ENCODE measurements at places on chromosomes 5 and 9.

GRCh38 chr5:149773291-149774095 is 43.4 kb downstream of the PPARGC1B start:
- no peak for DNase-seq
- peaks cover 13% of the 10 kb centered on the region for H3K4me1 ChIP-seq
- H3K27ac ChIP-seq = no peak overlapping the region

- no peaks in the 10 kb centered on the region for H3K36me3 ChIP-seq
- no peaks in the 10 kb centered on the region for H3K4me1 ChIP-seq
- no peak overlapping the region for H3K4me3 ChIP-seq
- no peak for DNase-seq
- H3K27me3 ChIP-seq = no peaks in the 10 kb centered on the region
- H3K27ac ChIP-seq = no peak overlapping the region
Measured at GRCh38 chr5:173881811-173882575, 6.2 kb upstream of the CPEB4 start.

DNA sequence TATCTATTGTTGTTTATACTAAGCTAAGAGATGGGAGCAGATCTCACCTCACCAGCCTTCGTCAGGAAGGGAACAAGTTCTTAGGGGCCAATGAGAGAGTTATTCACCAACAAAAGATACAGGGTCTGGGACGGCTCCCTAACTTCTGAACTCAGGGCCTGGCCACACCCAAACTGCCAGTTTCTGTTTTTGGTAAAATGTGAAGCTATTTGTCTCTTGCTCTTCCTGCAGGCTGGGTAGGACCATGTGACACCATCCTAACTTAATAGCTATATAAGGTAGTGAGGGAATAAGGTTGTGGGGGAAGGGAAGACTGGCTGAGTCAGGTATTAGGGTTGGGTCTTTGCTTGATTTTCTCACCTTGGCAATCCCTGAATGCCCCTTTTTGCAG is 480.5 kb downstream of the KDM4C start:
- H3K4me3 ChIP-seq = no peak overlapping the region
- no peak overlapping the region for H3K27ac ChIP-seq
- DNase-seq = no peak
- H3K27me3 ChIP-seq = no peaks in the 10 kb centered on the region

DNA sequence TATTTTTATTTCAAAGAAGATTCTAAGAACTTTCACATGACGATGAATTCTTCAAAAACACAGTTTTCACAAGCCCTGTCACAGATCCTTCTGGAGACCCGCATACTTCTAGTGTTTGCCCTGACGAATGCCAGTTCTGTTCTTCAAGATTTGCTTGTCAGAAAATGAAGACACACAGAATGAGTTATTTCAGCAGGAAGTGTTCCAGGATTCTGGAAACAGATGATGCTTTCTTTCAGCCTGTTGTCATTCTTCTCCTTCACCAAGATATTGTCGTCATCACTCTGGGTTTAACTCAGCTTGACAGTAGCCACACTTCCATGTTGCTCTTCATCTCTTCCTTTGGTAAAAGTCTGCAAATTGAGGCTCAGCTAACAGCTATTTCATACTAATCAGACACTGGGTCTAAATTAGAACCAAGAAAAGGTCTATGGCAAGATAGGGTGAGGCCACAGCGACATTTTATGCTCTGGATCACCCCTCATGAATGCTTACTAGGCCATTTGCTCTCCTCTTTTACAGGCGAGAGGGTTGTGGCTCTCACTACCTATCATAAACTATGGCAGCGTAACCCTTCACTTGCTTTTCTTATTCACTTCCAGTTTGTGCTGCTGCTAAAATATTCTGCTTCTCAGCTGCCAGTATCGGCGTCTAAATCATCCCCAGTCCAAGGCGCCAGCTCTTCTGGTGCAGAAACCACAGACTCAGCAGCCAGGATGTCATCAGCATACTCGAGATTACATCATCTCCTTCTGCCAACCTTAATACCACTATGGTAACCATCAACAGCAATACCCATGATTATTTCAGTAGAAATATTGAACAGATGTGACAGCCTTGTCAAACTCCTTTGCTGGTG is 159.6 kb upstream of the TBCA start:
- no peaks in the 10 kb centered on the region for H3K27me3 ChIP-seq
- H3K4me3 ChIP-seq = no peak overlapping the region
- H3K27ac ChIP-seq = no peak overlapping the region
- peaks cover 6% of the 10 kb centered on the region for H3K4me1 ChIP-seq
- no peak for DNase-seq

DNA sequence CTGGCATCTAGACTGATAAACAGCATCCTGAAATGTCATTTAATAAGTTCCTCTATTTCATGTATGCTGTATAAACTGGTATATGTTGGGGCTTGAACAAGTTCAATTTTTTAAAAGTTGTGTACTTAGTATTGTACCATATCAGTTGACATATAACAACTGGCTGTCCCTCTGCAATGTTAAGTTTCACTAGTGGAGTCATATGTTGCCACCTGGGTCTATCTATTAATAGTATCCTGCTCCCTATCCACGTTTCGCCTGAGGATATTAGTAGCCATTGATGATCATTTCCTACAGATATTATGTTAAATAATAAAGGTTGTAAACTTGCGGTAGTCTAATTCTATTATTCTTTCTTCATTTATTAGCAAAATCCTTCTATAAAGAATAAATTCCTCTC is 177.6 kb downstream of the RFX3 start:
- DNase-seq = no peak
- H3K27ac ChIP-seq = no peak overlapping the region
- no peak overlapping the region for H3K4me3 ChIP-seq

GRCh38 chr5:63726496-63726895 is 235.7 kb downstream of the HTR1A start:
- no peak for DNase-seq
- no peak overlapping the region for H3K4me3 ChIP-seq
- H3K36me3 ChIP-seq = no peaks in the 10 kb centered on the region
- H3K4me1 ChIP-seq = no peaks in the 10 kb centered on the region
- H3K27ac ChIP-seq = no peak overlapping the region
- H3K27me3 ChIP-seq = no peaks in the 10 kb centered on the region

DNA sequence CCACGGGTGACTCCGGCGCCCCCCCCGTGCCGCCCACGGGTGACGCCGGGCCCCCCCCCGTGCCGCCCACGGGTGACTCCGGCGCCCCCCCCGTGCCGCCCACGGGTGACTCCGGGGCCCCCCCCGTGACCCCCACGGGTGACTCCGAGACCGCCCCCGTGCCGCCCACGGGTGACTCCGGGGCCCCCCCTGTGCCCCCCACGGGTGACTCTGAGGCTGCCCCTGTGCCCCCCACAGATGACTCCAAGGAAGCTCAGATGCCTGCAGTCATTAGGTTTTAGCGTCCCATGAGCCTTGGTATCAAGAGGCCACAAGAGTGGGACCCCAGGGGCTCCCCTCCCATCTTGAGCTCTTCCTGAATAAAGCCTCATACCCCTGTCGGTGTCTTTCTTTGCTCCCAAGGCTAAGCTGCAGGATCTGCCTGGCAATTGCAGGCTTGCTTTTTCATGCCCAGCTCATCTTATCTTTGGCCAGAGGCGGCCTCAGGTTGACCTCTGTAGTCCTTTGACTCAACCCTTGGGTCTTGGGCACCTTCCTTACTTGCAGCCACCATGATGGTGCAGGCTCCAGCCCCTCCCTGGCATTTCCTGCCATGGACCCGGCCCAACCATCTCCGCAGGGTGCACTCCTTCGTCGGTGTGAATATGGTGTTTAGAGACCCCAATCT is 9.8 kb downstream of the CEL start:
- no peak overlapping the region for H3K4me3 ChIP-seq
- no peak for DNase-seq
- H3K27ac ChIP-seq = no peak overlapping the region

- H3K27ac ChIP-seq = peak overlapping the region; percentile 88
- no peak for DNase-seq
- H3K4me3 ChIP-seq = peak overlapping the region; percentile 98
- H3K4me1 ChIP-seq = peaks cover 3% of the 10 kb centered on the region
Measured at GRCh38 chr5:176535101-176535663, 2.0 kb downstream of the RNF44 start.

- H3K4me3 ChIP-seq = no peak overlapping the region
- H3K27ac ChIP-seq = peak overlapping the region; percentile 93
- no peak for DNase-seq
- H3K36me3 ChIP-seq = no peaks in the 10 kb centered on the region
- H3K4me1 ChIP-seq = peaks cover 24% of the 10 kb centered on the region
Measured at GRCh38 chr5:177469750-177470525, 3.5 kb downstream of the DBN1 start.

- no peaks in the 10 kb centered on the region for H3K36me3 ChIP-seq
- no peak overlapping the region for H3K27ac ChIP-seq
- DNase-seq = no peak
- H3K4me1 ChIP-seq = no peaks in the 10 kb centered on the region
- H3K4me3 ChIP-seq = no peak overlapping the region
Measured at GRCh38 chr9:111118256-111118948, 80.1 kb upstream of the LPAR1 start.

GRCh38 chr5:7577381-7577780 is 181.4 kb downstream of the ADCY2 start:
- no peaks in the 10 kb centered on the region for H3K27me3 ChIP-seq
- H3K4me1 ChIP-seq = no peaks in the 10 kb centered on the region
- H3K27ac ChIP-seq = no peak overlapping the region
- no peak overlapping the region for H3K4me3 ChIP-seq
- DNase-seq = no peak
